ENCODE measurements at places on chromosomes 2 and 18.

DNA sequence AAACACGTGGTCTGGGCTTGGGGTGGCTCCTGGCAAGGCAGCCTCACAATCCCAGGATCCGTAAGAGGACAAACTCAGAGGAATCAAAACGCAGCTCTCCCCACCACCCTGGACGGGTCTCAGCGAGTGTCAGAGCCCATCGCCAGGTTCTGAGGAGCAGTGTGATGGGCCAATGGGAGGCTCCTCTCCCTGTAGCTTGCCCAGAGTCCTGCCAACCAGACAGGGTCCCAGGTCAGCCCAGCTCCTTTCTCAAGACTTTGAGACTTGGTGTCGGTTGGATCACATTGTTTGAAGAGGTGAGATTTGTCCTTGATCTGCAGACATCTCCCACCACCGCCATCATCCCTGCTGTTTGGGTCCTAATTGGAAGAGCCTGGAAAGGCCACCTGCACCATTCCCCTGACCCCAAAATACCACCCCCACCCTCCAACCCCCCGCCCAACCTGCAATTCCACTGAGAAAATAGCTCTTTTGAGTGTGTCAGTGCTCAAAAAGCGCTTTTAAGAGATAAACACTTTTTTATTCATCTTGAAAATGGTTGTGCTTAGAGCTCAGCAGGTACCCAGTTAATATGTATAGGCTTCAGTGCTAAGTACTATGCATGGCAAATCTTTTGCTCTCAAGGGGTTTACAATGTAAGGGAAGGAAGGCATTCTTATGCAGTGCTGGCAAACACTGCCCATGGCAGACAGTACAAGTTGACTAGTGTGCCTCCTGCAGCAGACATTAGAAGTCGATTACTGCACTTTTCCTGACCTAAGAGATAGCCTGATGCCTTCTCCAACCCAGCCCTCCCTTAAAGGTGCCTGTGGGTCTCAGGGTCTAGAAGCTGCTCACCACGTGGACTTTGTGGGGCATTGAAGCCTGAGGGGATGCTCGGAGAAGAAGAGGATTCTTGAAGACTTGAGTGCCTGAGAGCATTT, 50.6 kb downstream of the GLI2 start:
- DNase-seq: no peak

- DNase-seq: no peak
These were observed 83.7 kb downstream of the SP3 start for GRCh38 chr2:173881461-173881860.

- no peak for DNase-seq
These were observed 192.3 kb downstream of the CLIP4 start for GRCh38 chr2:29307519-29307918.

- no peak for DNase-seq
These were observed 152.9 kb upstream of the NCKAP5 start for GRCh38 chr2:133721118-133721517.

GRCh38 chr18:46334868-46335281, 230.7 kb downstream of the HAUS1 start:
- no peak for DNase-seq

- peak; percentile 55 for DNase-seq
These were observed 121.0 kb upstream of the SLC39A10 start for GRCh38 chr2:195535911-195536522.

DNA sequence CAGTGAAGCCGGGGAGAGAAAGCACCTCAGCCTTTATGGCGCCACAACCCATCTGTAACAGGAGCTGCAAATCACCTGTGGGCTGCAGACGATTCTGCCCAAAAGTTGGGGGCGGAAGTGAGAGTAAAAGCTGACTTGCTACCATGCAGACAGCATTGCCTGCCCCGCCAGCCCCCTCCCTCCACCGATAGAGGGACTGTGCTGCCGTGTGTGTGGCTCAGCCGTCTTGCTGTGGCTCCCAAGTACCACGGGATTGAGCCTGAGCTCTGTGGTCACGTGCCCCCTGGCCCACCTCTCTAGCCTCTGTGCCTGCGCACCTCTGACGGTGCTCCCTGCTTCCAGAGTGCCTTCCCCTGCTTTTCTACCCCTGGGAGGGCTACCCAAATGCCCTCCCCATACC, 79.6 kb downstream of the GLI2 start:
- DNase-seq: no peak

DNA sequence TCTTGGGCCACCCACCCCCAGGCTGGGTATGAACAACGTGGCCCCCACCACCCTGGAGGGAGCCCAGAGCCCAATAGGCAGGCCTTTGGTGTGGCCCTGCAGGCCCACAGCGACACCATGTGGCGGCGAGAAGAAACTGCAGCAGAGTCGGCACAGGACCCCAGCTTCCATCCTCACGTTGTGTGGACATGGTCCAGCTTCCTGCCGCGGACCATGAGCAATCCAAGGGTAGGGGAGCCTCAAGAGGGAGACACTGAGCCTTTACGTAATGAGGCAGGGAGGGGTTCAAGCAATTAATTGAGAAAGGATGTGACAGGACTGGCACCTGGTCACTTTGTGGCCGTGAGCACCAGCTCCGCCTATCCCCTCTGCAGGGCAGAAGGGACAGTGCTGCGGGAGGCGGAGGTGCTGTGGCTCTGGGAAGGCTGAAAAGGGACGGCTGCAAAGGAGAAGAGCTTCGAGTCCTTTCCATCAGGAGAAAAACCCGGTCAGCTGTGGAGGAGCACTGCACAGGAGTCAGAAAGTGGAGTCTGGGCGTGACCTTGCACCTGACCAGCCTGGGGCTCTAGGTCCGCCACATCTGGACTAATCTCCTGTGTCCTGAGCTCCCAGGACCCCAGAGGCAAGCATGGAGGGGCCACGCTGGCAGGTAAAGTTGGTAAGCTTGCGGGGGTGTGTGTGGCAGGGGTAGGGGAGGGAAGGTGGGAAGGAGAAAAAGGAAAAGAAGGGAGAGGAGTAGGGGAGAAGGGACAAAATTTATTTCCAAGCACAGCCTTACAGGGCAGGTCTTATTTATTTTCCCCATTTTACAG, 44.9 kb downstream of the TMEM37 start:
- DNase-seq: no peak

GRCh38 chr2:239889641-239890121, 135.5 kb downstream of the NDUFA10 start:
- DNase-seq: no peak

DNA sequence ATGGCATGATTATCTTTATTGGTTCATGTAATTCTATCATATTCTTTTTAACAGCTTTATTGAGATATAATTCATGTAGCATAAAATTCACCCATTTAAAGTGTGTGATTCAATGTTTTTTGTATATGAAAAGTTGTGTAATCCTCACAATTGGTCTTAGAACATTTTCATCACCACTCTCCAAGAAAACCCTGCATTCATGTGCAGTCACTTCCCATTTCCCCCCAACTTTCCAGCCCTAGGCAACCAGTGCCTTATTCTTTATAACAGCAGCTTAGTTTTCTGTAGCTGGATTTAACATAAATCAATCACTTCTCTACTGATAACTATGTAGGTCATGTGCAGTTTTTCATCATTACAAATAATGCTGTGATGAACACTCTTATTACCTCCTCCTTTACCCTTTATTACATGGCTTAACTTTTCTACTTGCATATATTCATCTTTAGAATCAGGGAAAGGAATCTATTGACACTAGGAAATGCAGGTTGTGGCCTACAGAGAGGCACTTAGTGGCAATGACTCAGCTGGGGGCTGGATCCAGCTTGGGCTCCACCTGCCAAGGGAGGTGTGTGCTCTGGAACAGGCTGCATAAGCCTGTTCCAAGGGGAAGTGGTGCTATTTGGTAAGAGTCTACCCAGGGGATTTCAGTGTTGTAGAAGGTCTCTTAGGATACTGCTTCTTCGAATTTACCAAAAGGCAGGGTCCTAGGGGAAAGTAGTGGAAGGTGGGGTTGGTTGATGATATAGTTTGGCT, 89.1 kb downstream of the ETAA1 start:
- no peak for DNase-seq

DNA sequence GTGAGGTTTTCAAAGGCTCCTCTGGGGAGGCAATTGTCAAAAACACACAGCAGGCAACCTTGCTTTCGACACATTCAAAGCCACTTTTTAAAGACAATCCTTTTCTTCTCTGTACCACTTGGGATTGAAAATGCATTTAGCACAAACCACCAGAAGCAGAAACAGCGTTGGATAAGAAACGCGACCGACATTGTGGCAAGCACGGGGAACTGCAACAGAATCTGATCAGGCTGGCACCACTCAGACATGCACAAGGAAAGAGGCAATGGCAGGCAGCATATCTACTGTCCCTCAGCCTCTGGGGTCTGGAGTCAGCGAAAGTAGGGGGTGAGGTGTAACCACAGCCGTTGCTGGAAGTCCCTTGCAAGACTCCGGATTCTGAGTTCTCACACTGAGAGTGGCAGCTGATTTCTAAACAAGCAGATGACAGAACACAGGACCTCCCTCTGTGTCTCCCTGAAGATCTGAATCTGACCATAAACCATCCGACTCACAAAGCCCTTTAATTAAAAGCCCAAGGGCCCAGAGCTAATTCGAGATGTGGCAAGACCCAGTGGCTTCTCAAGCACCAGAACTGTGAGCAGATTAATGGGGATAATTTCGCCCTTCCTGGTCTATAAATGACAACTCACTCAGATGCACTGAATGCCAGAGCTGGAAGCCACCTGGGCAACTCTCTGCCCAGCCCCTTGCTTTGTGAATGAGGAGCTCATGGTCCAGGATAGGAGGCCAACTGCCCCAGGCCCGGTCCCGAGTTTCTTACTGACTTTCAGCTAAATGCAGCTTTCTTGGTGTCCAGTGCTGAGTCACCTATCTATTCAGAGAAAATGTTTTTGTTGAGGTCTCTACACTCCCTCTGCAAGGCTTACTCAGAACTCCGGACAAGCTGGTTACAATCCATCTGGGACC, 29.6 kb downstream of the CYRIA start:
- DNase-seq: no peak

- no peak for DNase-seq
These were observed 845 bp downstream of the CFAP210 start for GRCh38 chr2:169693360-169693759.

DNA sequence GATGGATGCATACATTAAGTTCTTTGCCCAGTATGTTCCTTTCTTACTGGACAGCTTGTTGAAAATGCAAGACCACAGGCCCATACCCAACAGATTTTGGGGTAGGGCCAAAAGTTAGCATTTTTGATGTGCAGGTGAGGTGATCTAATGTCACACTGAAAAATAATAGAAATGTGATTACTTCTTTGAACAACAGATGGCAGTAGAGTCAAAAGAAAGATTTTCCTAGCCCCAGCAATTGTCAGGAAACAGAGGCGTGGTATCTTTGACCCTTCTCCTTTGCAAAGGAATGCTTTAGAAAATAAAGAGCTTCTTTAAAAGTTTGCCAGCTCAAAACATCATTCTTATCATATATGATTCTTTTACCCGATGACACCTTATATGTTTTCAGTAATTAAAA, 343.6 kb upstream of the SYT4 start:
- DNase-seq: no peak

- no peak for DNase-seq
These were observed 260.5 kb downstream of the LTBP1 start for GRCh38 chr2:33207151-33207740.
